ENCODE measurements at places on chromosomes 4 and X.

- no peak for DNase-seq
Measured at GRCh38 chr4:73067971-73068394, 1.5 kb downstream of the COX18 start.

- no peak for DNase-seq
Measured at GRCh38 chr4:3873408-3874027, 107.3 kb downstream of the ADRA2C start.

DNA sequence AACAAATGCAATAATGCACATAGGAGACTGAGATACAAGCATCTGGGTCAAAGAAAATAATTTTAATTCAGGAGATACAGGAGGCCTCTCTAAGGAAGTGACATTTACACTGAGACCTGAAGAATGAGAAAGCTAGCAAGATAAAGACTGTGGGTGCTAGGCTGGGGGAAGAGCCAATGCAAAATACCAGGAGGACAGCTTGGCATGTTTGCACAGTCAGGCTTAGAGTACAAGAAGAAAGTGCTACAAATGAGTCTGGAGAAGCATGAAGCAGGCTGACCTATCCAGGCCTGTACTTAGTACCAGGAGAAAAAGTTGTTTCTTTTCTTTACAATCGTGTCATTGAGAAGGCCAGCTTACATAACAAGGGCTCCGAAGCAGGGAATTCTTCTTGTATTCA is 56.9 kb downstream of the GABRB1 start:
- no peak for DNase-seq

GRCh38 chr4:138114434-138114833 is 127.7 kb downstream of the SLC7A11 start:
- DNase-seq, result no peak

GRCh38 chr4:145538596-145538995 is 56.9 kb downstream of the SMAD1 start:
- no peak for DNase-seq

DNA sequence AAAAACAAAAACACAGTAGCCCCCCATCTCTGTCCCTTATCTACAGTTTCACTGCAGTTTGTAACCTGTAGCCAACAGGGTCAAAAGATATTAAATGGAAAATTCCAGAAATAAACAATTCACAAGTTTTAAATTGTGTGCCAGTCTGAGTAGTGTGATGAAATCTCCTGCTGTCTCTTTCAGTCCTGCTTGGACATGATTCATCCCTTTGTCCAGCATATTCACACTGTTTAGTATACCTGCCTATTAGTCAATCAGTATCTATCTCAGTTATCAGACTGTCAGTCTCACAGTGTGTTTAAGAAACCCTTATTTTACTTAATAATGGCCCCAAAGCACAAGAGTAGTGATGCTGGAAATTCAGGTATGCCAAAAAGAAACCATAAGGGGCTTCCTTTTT is 21.9 kb downstream of the CNOT6L start:
- DNase-seq, result no peak

DNA sequence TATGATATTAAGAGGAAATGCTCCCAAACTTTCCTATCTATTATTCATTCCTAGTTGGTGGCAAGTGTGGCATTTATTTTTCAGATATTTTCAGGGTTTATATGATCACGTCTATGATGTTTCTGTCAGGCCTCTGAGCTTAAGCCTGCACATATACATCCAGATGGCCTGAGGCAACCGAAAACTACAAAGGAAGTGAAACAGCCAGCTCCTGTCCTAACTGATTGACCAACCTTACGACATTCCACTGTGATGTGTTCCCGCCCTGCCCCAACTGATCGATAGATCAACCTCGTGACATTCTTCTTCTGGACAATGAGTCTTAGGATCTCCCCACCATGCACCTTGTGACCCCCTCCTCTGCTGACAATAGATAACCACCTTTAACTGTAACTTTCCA is 67.6 kb upstream of the CTSO start:
- no peak for DNase-seq

GRCh38 chr4:46508216-46508615 is 118.3 kb upstream of the GABRA2 start:
- no peak for DNase-seq

DNA sequence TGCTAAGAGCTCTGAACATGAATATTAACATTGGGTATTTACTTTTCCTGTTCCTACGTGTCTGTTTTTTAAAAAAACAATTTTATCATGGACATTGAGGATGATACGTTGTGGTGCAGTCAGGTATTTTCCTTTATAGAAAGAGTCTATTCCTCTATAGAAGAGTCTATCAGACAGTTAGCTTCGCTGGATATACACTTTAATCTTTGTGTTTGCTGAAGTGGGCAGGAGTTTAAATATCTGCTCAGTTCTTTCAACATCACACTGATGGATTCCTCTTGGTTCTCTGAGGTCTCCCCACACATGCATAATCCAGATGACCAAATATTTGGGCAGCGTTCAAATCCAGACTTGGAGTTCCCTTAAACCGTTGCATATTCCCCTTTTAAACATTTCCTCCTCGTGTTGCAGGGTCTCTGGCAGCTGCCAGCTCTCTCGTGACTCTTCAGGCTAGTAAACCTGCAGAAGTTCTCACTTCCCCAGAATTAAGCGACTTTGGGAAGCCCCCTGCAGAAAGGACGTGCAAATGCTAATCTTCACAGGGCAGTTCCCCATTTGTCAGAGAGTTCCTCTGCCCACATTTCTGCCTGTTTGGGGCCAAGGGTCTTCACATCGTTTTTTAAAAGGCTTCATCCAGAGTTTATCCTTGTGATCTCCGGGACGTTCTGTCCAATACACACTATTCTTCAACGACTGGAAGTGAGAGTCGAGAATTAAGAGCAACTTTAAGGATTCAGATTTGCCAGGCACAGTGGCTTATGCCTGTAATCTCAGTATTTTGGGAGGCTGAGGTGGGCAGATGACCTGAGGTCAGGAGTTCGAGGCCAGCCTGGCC is 20.5 kb upstream of the DHRSX start:
- DNase-seq, result no peak

DNA sequence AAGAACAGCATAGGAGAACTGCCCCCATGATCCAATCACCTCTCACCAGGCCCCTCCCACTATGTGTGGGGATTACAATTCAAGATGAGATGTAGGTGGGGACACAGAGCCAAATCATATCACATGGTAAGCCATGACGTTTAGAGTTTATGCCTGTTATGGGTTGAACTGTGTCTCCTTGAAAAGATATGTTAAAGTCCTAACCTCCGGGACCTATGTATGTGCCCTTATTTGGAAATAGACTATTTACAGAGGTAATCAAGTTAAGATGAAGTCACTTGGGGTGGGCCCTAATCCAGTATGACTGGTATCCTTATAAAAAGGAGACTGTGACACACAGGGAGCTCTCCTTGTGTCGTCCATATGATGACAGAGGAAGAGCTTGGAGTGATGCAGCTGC is 25.2 kb upstream of the SLC2A9 start:
- DNase-seq, result no peak

GRCh38 chrX:96909291-96909690 is 25.6 kb downstream of the RPA4 start:
- DNase-seq, result no peak

- DNase-seq, result peak; percentile 1
Measured at GRCh38 chrX:13937370-13938050, 92.2 kb downstream of the GEMIN8 start.

DNA sequence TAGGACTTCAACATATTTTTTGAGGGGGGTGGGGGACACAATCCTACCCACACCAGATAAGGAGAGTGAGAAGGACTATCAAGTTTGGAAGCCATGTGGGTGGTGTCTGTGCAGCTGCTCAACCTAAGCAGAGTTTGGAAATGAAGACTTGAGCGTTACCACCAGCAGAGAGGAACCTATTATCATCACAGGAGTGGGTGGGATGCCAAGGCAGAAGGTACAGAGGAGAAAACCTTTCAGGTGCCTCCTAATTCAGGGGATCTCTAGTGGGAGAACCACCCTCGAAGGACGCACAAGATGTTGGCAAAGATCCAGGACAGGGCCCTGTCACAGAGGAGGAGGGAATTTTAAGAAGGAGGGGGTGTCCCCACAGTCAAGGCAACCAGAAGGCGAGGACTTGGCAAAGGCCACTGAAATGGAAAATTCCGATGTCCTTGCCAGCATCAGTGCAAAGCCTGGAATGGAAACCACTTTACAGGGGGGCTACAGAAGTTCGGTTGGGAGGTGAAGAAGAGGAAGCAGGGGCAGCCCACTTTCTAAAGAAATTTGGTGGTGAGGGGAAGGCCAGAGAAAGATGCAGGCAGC is 8.4 kb upstream of the GPM6B start:
- DNase-seq, result no peak

GRCh38 chr4:82044141-82044993 is 329.4 kb downstream of the HNRNPD start:
- peak; percentile 24 for DNase-seq

DNA sequence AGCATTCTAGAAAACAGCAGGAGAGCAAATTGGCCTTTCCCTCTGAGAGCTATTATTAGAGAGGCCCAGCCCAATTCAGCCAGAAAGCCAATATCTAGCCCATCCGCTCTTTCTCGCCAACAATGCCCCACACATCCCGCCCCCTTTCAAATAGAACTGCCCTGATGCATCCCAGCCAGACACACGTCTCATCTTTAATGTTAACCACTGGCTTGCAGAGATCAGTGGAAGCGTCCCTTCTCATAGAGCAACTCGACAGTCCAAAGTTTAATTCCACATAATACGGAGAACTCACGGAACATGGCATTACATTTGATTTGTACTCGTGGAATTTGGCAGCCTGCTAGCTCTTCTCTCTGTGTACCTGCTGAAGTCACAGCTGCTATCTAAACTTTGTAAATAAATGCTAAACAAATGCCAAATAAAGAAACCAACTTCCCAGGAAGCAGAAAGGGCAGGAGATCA is 304.4 kb downstream of the DHX15 start:
- DNase-seq, result no peak

GRCh38 chr4:89929425-89930159 is 34.9 kb downstream of the MMRN1 start:
- DNase-seq, result no peak

DNA sequence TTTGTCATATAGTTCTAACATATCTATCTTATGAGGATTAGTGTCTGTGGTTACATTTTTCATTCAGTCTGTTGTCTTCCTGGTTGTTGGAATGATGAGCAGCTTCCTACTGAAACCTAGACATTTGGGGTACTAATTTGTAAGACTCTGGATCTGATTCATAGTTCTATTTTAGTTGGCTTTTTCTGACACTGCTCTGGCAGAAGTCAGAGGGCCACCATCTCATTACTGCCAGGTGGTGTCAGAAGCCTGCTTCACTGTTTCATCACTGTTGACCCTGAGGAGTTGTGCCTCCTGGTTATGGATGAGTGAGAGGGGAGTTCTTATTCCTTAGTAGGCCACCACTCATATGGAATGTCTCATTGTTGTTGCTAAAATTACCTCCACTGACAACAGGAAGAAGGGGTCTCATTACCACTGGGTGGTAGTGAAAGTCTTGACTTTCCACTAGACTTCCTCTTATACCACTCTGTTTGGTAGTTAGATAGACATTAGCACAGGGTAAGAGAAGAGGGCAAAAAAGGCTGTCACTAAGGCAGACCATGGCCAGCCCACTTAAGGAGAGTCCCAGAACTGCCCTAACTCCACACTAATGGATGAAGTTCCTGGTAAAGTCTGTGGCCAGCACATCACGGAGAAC is 395.2 kb downstream of the SPOCK3 start:
- DNase-seq, result no peak

GRCh38 chr4:48190839-48191238 is 56.8 kb upstream of the TXK start:
- DNase-seq, result no peak

DNA sequence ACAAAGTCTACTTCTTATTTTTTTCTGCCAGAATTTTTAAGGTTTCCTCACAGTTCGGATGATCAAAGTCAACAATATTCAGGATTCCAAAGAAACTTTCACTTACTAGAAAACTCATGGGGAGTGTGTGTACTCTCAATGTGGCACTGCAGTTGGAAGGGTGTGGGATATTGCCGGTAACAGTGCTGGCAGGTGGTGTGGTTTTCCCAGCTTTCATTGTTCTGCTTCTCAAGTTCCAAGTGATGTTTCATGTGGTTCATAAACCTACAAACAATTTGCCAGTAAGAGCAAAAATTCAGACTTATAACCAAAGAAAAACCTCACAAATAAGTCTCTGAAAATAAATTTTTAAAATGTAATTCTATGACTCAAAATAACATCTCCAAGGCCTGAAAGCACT is 39.8 kb downstream of the ZNF280C start:
- DNase-seq, result no peak

- DNase-seq, result no peak
Measured at GRCh38 chr4:156591679-156592078, 379.9 kb downstream of the PDGFC start.

- no peak for DNase-seq
Measured at GRCh38 chrX:106286053-106286650, 118.0 kb downstream of the PWWP3B start.

DNA sequence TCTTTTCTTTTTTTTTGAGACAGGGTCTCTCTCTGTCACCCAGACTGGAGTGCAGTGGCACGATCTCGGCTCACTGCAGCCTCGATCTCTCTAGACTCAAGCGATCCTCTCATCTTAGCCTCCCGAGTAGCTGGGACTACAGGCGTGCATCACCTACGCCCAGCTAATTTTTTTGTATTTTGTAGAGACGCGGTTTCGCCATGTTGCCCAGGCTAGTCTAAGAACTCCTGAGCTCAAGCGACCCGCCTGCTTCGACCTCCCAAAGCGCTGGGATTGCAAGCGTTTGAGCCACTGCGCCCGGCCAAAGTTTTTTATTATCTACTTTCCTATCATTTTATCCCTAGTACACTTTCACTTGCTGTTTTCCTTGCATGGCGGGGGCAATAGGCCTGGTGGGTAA is 1.4 kb downstream of the UBA6 start:
- DNase-seq, result no peak

- DNase-seq, result no peak
Measured at GRCh38 chr4:17559709-17560048, 17.3 kb upstream of the LAP3 start.

GRCh38 chr4:120939693-120940092 is 17.2 kb upstream of the PRDM5 start:
- DNase-seq, result no peak

DNA sequence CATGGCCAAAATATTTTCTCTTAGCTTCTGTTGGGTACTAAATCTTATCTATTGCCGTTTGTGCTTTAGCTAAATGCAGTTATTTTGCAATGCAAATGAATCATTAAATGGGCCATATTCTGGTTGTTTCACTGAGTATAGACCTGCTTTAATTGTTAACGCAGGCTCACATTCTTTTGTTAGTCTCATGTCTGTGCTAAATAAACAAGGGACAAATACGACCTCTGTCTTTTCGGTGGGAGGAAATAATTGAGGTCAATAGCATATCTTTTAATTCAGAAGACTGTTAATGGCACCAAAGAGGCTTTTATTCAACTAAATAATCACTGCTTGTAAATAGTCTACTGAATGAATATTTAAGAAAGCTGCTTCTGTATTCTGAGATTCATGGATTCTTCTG is 76.9 kb downstream of the DIAPH2 start:
- no peak for DNase-seq
